Fibroblast of the conjunctiva (primary cell): ENCODE measurements at places on chromosomes 1 and 21.

GRCh38 chr1:30374400-30375070, 348.9 kb downstream of the MATN1 start:
- no peak for DNase-seq

DNA sequence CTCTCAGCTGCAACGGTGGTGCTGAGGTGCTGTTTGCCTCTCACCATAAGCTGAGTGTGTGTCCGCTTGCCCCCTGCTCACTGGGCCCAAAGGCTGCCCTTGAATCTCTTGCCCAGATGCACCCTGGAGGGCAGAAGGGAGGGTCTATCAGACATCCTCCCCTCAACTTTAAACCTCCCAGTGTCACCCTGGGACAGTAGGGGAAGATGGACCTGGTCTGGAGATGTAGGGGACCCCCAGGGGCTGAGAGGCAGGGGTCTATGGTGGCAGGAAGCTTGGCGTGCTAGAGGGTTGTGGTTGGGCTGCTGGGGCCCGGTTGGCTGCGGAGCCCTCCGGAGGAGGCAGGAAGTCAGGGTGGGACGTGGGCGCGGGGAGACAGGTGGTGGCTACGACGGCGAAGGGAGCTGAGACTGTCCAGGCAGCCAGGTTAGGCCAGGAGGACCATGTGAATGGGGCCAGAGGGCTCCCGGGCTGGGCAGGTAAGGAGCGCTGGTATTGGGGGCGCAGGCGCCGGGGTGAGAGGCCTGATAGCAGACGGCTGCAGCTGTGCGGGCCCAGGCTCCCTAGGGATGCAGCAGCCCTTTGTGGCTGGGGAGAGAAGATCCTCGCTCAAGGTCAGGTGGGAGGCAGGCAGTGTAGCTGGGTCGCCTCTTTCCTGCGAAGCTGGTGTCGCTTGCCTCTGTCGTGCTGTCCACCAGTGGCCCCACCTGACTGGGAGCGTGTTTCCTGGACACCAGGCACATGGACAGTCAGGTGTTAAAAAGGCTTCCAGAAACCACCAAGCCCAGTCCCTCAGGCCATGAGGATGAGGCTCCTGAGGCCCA, at the start of gene LCK:
LCK (plus strand) TSS at position 373 of the 824 bp plus-strand sequence. CDS start 23,065 bp downstream, outside the sequence.
- no peak for DNase-seq

DNA sequence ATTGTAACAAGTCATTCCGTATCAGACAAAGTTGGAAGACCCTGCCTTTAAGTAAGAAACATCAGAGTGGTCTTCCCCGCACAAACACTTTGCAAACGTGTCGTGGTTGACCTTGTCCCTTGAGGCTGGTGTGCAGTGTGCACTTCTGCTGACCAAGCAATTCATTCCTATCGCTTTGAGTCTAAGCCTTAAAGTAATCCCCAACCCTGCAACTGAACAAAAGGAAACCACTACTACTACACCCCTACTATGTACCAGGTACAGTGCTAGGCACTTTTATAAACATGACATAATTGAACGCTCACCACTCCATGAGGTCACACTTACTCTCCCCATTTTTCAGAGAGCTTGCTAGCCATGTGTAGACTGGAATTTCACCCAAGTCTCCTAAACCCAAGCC, 10.6 kb downstream of the ITPKB start:
- DNase-seq, result no peak

DNA sequence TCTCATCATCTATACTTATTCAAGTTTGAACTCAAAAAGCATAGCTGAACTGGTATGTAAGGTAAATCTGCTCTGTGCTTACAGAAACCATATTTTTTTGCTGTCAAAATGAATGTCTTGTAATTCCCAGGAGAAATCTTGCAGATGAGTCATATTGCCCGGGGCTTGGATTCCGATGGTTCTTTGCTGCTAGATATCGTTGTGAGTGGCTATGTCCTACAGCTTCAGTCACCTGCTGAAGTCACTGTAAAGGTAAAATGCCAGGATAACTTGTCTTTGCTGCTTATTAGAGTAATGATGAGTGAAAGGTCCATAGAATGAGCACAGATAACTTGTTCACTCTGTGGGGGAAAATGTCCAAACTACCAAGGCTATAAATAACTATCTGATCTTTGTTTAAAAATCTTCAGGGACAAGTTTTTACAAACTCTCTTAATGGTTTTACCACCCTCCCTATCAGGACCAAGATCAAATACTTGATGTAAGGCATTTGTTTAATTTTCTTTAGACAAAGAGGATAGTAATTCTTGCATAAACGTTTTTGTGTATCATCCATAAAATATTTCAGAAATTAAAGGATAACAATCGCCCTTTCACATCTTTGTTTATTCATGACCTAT, 222.3 kb downstream of the TPR start:
- DNase-seq, result peak; percentile 49

- no peak for DNase-seq
Measured at GRCh38 chr1:157653494-157653873, 47.1 kb downstream of the FCRL3 start.

DNA sequence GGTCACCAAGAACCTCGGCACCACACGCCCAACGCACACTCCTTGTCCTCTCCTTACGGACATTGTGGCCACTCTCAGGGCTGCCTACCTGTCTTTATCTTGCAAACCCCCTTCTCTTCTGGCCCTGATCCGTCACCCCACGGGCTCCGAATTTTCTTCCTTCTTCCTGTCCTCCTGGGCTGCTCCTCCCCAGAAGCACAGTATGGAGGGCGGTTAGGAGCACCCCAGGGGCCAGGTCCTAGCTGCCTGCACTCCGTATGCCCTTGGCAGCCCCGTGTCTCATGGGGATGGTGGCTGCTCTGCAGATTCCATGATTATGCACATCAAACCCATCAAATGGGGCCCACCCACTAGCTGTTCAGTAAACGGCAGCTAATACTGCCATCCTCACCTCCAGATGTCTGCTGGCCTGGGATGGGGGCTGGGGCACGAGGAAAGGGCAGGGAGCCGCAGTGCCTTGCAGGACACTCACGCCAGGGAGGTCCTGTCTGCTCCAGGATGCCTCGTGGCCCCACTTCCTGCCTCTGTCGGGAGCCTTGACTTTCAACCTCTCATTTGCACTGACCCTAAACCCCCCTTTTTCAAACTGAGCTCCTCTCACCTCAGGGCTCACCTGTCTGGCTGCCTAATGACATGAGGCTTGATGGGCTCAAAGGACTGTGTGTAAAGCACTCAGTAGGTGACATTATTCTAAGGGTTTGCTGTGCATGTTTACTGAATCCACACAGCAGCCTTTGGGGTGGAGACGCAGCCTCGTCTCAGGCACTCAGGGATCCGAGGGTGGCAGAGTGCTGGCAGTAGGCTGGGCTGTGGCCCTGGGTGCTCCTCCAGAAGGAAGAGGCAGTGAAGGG, 4.4 kb downstream of the TTC34 start:
- DNase-seq, result no peak

DNA sequence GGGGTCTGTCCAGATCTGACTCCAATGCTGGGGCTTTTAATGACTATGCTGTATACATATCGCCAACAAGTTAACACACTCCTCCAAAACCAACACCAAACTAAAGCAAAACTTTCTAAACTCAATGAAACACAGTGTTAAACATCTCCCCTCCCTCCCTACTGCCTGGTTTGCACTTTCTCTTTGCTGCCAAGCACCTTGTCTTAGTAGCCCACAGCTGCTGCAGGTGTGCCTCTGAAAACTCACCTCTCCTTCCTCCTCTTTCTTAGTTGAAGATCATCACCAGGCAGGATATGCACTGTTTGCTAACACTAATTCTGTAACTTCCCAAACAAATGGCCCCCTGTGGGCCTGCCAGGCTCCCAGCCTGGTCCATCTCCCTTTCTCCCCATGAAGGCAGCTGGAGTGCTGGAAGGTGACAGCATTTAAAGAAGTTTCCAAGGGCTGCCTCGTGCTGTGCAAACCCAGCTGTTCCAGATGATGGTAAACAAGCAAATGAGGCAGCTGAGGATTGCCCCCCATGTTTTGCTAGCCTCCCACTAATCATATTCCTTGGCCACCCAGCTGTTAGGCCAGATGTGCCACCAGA, 213.7 kb downstream of the ASTN1 start:
- DNase-seq, result no peak

- DNase-seq, result peak; percentile 18
Measured at GRCh38 chr1:179953974-179954492, 577 bp upstream of the CEP350 start.

DNA sequence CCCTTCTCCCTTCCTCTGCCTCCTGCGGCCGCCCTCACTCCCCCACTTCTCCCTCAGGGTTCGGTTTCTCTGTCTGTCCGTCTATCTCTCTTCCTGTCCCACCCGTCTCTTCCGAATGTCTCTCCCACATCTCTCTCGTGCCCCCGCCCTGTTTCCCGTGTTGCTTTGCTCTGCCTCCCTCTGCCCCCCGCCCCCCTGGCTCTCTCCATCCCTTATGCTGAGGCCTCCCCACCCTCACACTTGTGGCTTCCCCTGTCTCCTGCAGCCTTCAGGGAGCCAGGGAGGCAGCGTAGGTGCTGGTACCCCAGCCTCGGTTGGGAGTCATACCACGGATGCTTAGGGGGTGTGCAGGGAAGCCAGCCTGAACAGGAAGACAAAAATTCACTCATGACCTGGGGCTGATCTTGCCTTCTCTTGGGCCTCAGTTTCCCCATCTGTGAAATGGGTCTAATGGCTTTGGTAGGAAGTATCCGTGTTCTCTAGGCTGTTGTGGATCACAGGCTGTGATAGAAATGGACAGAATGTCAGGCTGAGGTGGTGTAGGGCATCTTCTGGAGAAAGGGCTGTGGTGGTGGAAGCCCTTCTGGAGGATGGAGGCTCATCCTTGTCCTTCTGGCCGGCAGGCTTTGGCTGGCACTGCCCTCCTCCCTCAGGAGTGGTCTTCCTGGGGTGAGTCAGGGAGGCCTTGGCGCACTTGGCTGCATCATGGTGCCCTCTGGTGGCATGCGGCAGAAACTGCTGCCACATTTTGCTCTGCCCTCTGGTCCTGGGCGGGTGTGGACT, 55.5 kb downstream of the FOXO6 start:
- DNase-seq, result peak; percentile 61

- peak; percentile 24 for DNase-seq
Measured at GRCh38 chr1:64019818-64020217, 183.6 kb upstream of the UBE2U start.

GRCh38 chr1:85475055-85475454, 10.1 kb upstream of the DDAH1 start:
- no peak for DNase-seq

DNA sequence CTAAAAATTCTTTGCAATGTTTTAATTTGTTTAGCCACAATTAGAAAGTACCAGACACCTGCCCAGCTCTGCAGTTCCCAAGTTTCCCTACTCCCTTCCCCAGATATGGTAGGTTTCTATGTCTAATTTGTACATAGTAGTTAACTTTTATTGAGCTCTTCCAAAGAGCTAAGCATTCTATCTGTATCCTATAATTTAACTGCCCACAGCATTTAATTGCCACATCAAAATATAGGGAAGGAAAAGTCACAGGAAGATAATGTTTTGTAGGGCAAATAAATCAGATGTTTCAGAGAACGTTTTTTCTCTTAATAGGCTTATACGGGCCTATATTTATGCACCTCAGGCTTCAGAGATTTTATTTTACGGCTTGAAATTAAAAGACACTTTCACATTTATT, 15.7 kb upstream of the FMO3 start:
- no peak for DNase-seq

DNA sequence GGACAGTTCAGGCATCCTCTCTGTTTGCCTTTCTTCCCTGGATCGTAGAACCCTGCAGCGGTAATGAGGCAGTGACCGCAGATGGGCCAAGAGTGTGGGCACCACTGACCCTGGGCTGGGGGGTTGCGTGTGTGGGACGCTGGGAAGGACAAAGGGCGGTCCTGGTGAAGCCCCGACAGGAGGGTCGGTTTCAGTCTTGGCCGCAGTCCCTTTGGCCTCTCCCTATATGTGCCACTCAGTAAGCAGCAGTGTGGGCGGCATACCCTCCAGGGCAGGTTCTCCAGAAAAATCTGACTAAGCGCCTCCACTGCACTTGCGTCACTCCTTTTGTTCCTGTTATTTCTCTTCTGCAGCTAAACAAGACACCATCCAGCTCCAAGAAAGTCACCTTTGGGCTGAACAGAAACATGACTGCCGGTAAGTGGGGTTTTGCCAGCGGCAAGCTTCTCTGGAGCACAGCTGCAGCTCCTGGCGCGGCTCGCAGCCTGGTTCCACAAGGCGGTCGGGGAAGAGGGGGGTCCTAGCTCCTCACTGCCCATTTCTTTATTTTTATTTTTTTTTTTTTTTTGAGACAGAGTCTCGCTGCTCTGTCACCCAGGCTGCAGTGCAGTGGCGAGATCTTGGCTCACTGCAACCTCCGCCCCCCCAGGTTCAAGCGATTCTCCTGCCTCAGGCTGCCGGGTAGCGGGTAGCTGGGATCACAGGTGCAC, 27.7 kb upstream of the PDXK start:
- no peak for DNase-seq

DNA sequence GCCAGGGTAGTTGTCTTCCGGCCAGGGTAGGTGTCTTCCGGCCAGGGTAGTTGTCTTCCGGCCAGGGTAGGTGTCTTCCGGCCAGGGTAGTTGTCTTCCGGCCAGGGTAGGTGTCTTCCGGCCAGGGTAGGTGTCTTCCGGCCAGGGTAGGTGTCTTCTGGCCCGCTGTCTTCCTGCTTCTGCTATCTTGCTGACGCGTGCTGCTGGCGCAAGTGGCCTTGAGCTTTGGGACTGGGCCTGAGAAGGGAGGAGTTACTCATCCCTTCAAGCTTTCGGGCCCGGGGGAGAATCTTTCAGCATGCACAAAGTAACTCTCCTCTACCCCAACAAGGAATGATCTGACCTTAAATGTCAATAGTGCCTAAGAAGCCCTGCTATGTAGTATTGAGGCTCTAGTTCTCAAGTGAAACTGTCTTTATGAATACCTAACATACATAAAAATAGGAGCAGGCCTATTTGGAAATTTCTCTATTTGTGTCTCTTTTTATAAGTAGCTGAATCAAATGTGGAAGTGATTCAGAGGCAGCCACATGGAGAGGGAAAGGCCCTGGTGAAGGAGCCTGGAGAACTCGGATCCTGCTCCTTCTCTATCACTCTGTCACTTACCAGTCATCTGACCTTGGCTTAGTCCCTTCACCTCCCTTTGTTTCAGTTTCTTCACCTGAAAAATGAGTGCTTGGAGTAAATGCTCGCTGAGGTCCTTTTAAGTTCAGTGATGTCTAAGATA, 65.6 kb downstream of the RGL1 start:
- DNase-seq, result no peak

GRCh38 chr1:31010086-31010989, 55.2 kb downstream of the PUM1 start:
- no peak for DNase-seq

- peak; percentile 13 for DNase-seq
Measured at GRCh38 chr21:25790122-25790877, 55.5 kb downstream of the GABPA start.

GRCh38 chr1:14246471-14246870, 352.0 kb upstream of the KAZN start:
- no peak for DNase-seq

DNA sequence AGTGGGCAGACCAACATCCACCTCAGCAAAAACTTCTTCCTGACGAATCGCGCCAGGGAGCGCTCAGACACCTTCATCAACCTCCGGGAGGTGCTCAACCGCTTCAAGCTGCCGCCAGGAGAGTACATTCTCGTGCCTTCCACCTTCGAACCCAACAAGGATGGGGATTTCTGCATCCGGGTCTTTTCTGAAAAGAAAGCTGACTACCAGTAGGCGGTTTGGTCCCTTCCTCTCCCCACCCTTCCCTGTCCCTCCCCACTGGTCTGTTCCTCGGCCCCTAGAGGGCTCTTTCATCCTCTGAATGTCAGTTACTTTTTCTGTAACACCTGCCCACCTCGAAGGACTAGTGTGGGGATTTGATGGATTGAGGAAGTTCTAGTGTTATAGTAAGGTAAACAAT, 46.9 kb downstream of the CAPN2 start:
- DNase-seq, result no peak

GRCh38 chr1:109170035-109170764, 43.5 kb upstream of the SARS1 start:
- no peak for DNase-seq

GRCh38 chr1:40803447-40803846, 19.9 kb downstream of the KCNQ4 start:
- DNase-seq, result no peak
